ENCODE measurements at places on chromosomes 7 and 10.

DNA sequence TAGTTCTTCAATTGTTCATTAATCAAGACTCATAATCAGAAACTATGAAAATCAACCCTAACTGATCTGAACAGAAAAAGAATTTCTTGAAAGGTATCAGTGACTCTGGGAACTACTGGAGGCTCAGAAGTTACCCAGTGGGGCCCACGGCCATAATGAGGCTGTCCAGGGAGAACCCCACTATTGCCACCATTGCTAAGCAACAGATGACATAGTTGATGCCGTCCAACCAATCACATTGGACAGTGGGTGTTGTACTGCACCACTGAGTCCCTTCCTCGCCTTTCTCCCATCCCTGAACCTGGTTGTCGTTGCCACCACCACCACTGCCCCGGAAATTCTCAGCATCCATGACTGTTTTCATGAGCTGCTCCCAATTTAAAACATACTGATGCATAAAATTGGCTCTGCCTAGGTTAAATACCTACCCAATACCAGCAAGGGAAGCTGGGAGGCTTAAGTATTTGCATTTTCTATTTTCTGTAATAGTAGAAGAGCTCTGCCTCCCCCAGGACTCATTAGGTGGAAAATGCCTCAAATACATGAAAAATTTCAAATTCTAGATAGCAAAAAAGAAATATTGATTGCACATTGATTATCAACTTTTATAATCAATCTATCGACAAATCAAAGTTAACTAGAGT is 26.7 kb upstream of the USP6NL start:
- no peak for DNase-seq

DNA sequence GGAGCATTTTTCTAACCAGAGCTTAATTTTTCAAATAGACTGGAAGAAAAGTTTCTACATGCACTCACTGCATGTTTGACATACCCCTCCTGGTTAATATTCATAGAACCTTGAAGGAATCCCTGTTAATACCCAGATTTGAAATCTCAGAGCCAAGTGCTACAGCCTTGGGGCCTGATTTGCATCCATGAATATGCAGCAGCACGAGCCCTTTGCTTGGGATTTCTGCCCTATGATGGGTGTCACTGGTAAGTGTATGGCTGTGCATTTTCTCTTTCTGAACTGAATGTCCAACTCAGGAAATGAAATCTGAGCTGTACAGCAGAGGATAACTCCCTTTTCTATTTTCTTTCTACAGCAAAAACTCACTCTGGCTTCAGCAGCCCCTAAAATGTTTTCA is 1157.5 kb downstream of the XPNPEP1 start:
- no peak for DNase-seq

DNA sequence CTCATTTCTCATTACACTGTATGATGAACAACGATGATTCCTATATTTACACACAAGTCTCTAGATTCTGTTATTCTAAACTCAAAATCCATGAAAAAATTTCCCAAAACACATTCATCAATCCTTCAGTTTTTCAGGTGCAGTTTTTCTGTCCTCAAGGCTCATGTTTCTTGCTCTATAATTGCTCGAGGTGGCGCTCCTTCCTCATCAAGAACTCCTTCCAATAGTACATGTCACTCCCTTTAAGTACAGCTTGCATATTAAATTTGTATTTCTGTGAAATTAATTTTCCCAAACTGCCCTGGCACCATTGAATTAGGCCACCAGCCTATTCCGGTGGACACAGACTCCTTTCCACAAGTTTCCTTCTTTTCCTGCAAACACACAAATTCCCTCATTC is 188.7 kb upstream of the MINDY3 start:
- DNase-seq: no peak

DNA sequence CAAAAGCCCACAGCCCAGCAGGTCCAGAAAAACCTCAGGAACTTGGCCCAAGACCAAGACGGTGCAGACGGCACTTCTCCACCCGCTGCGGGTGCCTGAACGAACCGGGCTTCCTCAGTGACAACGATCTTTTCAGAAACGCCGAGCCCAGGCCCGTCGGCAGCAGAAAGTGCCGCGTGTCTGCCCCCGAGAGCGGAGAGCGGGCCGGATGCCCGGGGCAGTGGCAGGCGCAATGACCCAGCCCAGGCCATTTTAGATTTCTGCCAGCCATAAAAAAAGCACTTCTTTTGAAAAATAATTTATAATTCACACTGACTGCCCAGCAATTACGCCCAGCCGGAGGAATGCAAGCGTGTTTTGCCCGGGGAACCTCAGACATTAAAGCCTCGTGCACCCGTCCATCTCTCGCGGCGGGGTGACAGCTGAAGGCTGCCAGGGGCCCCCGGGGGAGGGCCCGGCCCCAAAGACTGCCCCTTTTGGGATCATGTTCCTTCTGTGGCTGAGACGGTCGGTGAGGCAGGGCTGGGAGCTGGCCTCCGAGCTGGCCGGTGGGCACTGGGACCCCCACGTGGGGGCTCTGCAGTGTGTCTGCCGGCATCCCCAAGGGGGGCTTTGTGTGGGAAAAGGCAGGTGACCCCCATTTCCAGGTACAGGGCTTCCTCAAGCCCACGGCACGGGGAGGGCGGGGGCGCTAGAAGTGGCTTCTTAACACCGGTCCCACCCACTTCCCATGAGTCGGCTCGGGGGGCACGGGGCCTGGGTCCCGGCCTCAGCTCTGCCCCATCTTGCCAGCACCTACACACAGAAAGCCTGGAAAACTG is 71.3 kb upstream of the PDGFA start:
- DNase-seq: no peak

DNA sequence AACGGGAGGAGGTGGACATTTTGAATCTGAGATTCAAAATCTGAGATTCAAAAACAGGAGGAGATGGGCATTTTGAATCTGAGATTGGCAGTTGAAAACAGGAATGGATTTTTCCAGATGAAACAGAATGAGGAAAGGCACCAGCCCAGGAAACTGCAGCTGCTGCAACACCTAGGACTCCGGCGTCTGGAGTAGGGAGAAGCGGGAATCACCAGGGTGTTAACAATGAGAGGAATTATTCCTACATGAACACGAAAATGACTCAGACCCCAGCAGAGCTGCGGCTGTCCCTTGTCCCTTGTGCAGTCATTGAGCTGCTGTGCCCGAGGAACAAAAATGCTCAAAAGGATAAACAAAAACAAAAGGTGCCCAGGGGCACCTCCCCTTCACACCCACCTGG is 59.9 kb upstream of the KAT6B start:
- no peak for DNase-seq

DNA sequence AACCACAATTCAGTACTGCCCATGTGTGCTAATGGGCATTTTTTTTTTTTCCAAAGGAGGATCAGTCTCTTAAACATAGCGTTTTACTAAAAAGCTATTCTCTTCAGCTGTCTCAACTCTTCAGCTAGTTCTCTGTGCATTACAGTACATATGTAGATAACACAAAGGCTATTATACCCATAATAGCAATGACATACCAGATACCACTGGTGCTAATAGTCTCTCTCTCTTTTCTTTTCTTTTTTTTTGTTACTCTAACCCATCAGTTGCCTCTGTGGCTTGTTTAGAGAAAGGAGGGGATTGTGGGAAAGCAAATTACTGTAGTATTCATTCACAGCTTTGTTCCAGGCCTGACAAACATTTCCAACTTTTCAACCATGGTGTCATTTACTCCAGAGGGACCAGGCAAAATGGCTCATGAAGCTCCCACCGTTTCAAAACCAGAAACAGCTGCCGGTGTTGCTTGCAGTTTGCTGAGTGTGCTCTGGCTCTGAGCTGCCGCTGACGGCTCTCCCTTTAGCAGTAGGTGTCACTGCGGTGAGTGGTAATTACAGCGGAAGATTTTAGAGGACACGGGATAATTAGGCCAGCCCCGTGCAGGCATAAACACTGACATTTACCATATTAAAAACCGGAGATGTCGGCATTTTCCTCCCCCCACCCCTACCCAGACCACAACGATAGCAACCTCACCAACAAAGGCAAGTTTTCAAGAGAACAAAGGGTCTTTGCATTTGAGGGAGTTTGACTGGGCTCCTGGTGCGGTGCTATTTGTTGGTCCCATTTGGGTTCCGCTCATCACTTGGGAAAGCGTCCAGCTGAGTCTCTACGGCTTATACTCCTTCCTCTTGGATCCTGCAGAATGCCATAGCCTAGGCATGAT is 1005.5 kb downstream of the KCNMA1 start:
- DNase-seq: no peak

DNA sequence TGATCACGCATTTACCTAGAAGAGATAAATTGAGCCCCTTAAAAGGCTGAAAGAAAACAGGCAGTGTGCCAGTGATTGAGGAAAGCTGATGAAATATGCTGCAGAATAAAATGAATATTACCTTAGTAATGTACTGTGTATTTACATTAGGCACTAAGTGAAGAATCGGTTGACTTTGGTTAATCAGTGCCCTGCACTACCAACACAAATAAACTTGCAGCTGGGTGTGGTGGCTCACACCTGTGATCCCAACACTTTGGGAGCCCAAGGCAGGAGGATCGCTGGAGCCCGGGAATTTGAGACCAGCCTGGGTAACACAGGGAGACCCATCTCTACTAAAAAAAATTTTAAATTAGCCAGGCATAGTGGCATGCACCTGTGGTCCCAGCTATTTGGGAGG is 148.3 kb upstream of the TCF7L2 start:
- no peak for DNase-seq

- DNase-seq: no peak
Observed at GRCh38 chr10:69758310-69758728, 43.4 kb upstream of the COL13A1 start.

DNA sequence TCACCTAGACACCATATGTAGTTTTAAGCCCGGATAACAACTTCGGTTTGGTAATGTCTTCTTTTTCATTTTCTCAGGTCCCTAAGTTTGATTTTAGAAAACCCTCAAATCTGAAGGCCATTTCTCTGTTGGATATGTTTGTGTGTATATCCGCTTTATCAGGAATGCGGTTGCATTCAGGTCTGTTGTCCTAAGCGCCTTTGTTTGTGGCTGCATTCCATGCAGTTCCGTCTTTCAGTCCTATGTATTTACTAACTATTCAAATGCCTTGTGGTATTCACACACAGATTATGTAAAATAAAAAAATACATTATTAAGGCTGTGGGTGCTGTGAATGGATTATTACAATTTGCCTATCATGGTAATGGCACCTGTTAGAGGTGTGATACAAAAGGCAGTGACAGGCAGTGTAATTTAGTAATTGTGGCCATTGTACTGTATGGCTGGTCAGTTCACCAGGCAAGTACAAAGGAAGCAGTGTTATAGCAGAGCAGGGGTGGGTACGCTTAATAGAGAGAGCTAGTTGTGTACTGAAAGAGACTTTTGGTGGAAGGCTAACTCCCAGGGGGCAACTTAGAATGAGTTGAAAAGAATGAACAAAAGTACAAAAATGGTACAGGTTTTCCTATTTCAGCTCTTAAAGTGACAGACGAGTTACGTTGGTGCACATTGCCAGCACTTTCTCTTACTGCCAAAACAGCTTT is 136.4 kb downstream of the VTI1A start:
- DNase-seq: peak; percentile 60

GRCh38 chr7:115106316-115106715 is 184.4 kb downstream of the MDFIC start:
- no peak for DNase-seq

- no peak for DNase-seq
Observed at GRCh38 chr7:94182066-94182465, 177.9 kb upstream of the BET1 start.

DNA sequence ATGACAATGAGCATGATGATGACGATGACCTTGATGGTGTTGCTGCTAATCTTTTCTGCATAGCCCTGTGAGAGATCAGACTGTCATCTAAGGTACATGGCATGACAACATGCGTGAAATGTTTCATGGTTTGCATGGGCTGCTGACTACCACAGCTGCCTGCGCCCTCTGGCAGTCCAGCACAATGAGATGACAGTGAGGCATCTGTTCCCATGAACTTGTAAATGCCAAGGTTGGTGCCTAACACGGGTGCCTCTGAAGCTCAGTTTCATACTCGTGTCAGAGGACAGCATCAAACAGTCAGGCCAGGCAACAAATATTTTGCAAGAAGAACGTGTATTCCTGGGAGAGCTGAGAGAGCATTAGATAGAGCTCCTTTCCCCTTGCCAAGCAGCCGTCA is 122.0 kb upstream of the PRKCQ start:
- no peak for DNase-seq

GRCh38 chr7:84294391-84294790 is 99.8 kb upstream of the SEMA3A start:
- DNase-seq: no peak

DNA sequence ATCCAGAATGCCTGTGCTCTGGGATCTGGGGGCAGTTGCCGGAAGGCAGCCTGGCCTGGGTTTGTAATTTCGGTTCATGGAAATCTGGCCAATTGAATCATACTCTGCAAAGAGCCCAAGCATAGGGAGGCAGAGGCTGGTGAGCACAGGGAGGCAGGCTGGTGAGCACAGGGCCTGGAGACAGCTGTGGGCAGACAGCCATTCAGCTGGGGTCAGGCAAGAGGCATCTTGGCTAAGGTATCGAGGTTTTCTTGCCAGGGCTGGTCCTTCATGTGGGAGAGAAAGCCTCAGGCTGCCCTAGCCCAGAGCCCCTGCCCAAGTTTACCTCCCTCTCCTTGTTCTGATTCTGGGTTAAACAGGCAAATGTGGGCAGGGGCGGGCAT is 63.7 kb upstream of the BAIAP2L1 start:
- DNase-seq: no peak

DNA sequence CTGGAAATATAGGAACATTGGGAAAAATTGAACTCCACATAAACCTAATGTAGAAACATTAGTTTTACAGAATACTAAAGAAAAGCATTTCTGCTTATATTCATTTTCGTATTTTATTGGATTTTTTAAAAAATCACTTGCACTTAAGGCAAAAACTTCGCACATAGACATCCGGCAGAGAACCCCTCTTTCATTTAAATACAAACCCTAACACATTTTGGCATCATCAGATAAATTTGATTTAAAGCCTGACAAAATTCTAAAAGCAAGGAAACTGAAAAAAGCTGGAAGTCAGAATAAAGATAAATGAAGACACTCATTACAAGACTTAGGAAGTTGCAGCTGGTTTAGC is 396 bp upstream of the EXOC4 start:
- DNase-seq: no peak

DNA sequence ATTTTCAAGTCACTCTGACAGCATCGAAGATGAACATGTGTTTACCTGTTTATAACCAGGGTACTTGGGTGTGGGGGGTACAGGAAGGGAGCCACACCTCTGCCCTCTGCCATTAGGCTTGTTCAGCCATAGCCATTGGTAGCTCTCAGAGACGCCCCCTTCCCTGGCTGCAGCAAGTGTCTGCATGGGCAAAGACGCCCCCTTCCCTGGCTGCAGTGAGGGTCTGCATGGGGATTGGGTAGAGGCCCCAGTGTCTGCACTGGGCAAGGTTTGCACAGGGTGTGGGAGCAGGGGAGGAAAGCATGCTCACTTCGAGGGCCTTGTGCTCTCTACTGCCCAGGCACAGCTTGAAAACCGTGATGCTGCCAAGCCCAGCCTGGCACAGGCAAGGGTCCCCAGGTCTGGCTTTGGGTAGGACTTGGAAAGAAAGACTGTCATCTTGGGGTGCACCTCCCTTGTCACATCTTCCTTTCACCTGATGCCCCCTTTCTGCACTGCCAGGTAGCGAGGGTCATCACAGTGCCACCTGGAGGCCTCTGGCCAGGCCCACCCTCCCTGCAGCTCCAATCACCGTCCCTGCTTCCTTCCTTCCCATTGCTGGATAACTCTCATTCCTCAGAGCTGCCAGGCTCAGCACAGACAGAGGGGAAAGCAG is 3.7 kb downstream of the TMEM225B start:
- DNase-seq: no peak

- no peak for DNase-seq
Observed at GRCh38 chr10:6503171-6503570, 76.9 kb downstream of the PRKCQ start.
